Aortic smooth muscle cell (primary cell): ENCODE measurements at places on chromosomes 1 and 21. TPM values are rescaled to one million over a fixed set of nuclear protein-coding genes. Genes with fewer than 3 reads are reported as not detected.

The FCRL6 gene
- total RNA-seq = not detected in 2 replicates

The ETV3L gene
- not detected in 2 replicates for total RNA-seq

The ZNF593OS gene
- total RNA-seq = 0.19 TPM in 1 of 2 replicates, not detected in the other

The PARS2 gene
- 3.0 and 3.5 TPM in 2 replicates for total RNA-seq

The PSRC1 gene
- total RNA-seq = 5.2 and 8.6 TPM in 2 replicates

The IL6R gene
- total RNA-seq = 11.8 and 22.7 TPM in 2 replicates
